ENCODE measurements at places on chromosomes 3 and 15. TPM values are rescaled to one million over a fixed set of nuclear protein-coding genes. Genes with fewer than 3 reads are reported as not detected.

CISH gene
- 10.4 TPM for total RNA-seq

WDR49 gene
- 1.4 TPM for total RNA-seq

DNA sequence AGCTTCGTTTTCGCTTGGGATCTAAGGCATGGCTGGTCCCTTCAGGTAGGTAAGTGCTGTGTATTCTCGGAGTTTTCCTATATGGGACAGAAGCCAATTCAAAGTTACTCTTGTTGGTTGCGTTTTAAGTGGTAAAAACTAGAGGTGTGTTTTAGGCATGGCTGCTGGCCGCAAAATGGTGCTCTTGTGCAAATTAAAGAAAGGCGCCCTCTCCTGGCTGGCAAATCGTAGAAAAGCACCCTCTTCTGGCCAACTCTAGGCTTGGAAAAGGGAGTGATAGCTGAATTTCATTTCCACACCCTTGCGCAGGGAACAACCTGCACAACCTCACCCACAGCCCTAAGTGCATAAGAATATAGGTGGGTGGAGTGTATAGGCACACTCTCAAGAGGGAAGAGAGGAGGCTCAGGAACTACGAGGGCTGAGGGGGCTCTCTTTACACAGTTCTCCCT, 23.5 kb downstream of the DRD3 start:
- DNase-seq = no peak

DNA sequence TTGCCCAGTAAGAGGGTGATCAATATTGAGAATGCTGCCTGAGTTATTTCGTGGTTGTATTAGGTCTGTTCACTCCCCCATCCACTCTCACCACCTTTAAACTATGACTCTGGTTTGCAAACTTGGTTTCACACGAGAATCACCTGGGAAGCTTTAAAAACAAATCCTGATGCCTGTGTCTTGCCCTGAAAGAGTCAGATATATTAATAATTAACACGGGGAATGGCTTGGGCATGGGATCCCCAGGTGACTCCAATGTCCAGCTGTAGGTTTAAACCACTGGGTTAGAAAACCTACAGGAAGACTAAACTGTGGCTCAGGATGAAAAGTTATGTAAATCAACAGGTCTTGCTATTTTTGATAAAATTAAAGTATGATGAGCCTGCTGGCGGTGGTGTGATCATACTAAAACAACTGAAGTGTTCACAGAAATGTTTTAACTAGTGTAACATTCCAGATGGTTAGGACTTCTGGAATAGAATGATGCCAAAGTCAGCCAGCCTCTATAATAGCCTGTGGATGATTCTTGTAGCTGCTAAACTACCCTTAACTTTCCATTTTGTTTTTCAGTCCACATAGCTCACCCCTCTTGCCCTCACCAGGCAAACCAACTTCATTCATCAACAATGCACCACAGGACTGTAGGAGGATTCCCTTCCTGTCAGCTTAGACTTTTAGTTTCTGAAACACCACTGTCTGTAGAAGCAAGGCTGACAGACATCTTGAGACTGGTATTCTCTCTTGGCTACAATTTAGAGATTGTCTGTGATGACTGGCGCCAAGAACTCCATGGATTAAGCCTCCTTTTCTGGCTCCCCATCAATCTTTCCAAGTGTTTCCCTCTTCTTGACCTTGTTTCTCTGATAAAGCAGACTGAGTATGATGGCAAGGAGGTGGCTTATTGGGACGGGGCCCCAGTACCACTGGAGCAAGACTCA, 119.1 kb upstream of the ADAMTS9 start:
- no peak for DNase-seq

DNA sequence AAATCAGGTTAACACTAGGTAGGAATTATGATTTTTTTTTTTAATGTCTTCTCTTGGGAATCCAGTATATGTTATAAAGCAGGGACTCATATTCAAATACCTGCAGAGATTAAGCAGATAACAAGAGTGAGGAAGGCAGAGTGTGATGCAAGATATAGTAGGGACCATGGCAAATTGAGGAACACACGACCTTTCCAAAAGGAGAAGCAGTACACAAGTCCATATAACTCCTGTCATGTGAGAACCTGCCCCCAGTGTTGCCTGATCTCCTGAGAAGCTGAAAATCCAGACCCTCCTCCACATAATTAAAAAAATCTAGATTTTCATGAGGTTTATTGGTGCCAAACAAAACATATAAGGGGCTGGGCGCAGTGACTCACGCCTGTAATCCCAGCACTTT, 3.6 kb downstream of the RFC4 start:
- no peak for DNase-seq

GRCh38 chr3:126035362-126036050, 48.4 kb downstream of the SLC41A3 start:
- DNase-seq = no peak

GRCh38 chr15:85091990-85092389, 110.3 kb downstream of the PDE8A start:
- DNase-seq = no peak

DNA sequence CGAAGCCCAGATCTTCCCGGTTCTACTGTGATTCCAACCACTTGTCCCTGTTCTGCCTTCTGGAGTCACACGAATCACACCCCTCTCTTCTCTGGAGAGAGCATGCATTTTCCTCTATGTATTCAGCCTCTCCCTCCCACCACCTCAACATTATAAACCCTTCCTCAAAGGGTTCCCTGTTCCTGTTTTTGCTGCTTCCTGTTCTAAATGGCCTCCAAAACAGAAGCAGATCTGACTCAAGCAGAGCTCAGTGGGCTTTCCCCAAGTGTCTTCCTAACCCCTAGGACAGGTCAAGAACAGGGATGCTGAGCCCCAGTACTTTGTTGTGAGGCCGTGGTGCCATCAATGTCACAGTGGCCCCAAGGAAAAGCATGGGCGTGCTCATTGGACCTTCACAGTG, 75.7 kb upstream of the ARNT2 start:
- DNase-seq = no peak

DNA sequence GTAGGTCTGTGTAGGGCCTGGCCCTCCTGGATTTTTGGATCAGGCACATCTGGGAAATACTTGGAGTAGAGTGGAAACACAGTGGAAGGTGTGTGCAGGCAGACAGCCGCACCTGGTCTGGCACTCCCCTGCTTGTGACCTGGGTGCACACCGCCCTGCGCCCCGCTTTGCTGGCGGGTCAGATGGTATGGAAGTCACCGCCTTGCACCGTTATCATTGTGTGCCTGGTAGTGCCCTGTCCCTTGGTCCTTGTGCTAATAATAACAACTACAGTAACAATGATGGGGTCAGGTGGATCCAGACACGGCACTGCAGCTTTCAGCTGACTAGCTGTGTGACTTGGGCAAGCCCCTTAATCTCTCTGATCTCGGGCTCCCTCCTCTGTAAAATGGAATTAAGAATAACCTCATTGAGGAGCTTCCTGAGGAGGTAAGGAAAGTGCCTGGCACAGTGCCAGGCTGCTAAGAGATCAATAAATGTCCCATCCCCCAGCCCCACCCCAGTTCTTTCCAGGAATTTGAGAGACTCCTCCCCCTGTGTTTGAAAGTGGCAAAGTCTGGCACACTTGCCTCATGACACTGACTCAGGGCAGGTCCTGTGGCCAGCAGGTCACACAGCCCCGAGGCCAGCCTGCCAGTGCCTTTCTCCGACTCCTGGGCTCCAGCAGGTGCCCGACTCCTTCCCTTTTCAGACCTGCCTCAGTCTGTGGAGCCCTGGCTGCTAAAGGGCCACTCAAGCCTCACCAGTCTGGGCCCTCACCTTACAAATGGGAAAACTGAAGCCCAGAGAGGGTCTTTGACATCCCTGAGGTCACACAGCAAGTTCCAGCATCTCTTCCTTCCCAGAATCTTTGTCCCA, 9.8 kb downstream of the ISG20 start:
- DNase-seq = no peak

DNA sequence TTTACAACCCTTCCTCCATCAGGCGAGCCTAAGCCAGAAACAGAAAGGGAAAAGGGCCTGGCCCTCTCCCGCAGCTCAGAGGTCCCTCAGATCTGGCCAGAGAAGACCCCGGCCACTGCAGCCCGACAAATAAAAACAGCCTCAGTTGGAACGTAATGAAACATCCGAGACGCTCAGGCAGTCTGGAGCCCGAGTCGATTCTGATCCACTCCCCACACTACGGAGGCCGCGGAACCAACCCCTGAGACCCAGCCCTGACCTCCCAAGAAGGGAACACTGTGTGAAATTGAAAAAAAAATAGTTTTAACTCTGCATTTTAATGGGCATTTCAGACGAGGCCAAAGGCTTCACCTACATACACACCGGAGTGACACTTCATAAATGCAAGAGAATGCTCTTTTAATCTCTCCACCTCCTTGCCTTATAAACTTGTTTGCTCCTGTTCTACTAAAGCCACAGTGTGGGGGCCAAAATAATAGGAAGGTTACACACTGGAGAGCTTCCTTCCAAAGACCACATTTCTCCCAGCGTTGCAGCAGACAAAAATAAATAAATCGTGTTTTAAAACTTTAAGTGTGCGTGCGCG, 3.7 kb downstream of the MEIS2 start:
- DNase-seq = no peak

- DNase-seq = no peak
These were observed 380.8 kb upstream of the NDN start for GRCh38 chr15:24067733-24068501.

- DNase-seq = no peak
These were observed 6.6 kb downstream of the MAP2K5 start for GRCh38 chr15:67548862-67549651.

DNA sequence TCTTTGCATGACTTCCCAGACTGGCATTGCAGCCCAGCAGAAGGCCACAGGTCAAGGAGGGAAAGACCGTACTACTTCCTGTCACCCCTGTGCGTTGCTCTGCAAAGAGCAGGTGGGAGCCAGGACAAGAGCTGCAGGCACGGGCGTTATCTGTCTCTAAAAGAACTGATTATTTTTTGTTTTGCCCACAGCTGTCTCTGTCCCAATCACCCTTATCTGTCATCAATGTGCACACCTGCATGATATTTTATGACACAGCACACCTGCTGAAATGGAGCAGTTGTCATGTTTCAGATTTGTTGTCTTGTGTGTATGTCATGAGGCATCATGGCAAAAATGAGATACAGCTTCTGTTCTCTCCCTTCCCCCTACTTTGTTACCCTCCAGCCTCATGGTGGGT, 58.8 kb downstream of the SLCO3A1 start:
- no peak for DNase-seq

DNA sequence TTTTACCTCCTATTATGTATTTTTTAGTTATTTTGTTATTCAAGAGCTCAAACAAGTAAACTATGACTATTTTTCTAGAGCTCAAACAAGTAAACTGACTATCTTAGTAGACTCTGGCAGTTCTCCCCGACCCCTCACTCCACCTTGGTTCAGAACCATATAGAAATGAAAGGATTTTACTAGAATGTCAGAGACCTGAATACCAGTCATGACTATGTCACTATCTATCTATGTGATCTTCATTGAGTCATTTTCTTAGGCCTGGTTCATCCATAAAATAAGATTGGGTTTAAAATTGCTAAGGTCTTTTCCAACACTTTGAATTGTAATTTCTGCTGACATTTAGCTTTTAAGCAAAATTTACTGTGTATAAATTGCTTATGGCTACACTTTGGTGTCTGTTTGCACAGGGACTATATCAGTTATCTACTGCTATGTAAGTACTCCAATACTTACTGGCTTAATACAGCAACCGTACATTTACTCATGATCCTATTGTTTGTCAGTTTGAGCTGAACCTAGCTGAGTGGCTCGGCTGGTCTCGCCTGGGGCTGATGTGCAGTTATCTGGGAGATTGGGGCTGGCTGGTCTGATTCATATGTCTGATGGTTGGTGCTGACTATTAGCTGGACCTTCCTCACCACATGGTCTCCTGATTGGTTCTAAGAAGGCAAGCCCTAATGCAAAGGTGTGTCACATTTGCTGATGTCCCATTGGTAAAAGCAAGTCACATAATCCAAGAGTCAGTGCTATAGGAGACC, 37.0 kb downstream of the RASA2 start:
- DNase-seq = no peak

DNA sequence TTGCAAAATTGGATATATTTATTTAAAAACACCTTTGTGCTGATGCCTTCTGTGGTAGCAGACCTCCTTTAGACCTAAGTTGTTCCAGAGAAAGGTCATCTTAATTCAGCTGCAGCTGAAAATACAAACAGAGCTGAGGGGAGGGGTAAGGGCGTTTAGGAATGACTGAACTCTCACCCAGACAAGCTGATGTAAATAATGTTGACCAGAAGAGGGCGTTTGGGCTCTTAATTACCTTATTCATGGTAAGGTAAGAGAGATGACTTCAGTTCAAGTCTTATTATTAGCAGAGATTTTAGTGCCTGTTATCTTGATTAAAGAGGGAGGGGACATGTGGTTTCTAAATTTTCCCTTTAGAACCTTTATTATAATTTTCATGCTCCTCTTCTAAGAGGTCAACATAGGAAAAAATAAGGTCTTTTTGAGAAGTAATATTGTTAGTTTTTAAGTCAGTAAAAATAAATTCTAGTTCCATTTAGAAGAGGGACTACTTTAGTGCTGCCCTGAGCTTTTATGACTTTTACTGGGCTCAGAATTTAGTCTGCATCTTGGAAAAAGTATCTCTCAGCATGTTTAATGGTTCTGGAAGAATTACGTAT, 46.3 kb downstream of the GPR171 start:
- no peak for DNase-seq

- no peak for DNase-seq
These were observed 18.4 kb downstream of the ARL6IP5 start for GRCh38 chr3:69103123-69103522.

DNA sequence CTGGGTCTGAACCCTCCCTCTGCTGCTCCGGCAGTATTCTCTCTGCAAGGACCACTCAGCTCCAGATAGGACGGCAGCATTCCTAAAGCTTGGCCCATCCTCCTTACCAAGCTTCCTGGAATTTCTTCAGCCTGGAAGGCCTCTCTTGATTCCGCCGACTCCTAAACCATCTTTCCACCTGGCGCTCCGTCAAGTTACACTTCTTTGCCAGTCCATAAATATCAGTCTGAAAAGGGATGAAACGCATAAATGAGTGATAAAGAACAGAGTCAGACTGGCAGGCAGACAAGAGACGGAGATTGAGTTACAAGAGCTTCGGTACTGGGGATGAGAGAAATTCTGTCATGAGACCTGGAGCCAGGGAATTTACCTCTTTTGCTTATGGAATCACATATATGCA, 44.3 kb downstream of the CERS3 start:
- no peak for DNase-seq

DNA sequence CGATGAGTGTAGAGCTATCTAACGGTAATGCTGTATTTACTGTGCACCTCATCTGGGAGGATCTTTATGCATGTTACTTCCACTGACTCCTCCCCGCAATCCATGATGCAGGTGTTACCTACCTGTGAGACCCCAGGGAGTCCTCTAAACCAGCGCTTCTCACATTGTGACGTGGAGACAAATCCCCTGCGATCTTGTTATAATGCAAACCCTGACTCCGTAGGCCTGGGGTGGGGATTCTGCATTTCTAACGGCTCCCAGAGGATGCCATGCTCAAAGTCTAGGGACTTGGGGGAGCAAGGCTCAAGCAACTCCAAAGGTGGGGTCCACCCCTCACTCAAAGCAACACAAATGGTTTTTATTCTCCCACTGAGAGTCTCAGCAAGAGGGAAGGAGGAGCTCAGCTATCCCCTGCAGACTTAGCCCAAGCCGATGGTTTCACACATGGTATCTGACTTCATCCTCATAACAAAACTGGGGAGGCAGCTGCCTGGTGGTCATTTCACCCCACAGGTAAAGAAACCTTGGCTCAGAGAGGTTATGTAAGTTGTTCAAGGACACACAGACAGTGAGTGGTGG, 63.6 kb downstream of the PCSK6 start:
- DNase-seq = no peak

All from omental fat pad (tissue), 4 donors.